ENCODE measurements at places on chromosomes 5 and 9. TPM values are rescaled to one million over a fixed set of nuclear protein-coding genes. Genes with fewer than 3 reads are reported as not detected.
A peak's percentile ranks its signal among the peaks of the same experiment; 100 is the strongest.

DNA sequence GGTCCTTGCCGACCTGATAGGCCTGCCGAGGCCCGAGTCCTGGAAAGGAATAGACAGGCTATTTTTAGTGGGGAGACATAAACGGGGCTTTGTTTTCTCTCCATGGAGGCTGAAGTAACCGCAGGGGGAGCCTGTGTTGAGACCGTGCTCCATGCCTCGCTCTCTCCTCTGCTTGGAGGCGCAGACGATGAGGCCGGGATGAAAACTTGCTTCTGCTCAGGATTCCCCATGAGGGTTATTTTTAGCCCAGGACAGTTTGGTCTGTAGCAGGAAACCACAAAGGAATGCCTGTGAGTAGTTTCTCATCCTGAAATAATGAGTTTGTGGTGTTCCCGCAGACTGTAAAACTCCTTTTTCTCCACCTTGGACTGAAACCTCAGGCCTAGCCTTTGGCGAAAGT lies 81.9 kb upstream of the RARS1 start:
- no peak for DNase-seq

GRCh38 chr5:32504989-32505596 lies 60.6 kb upstream of the ZFR start:
- peak; percentile 48 for DNase-seq

- DNase-seq: no peak
Measured at GRCh38 chr5:169106911-169107706, 193.8 kb downstream of the SLIT3 start.

- DNase-seq: no peak
Measured at GRCh38 chr5:145543968-145544367, 291.2 kb downstream of the PRELID2 start.

GRCh38 chr9:122226758-122227574 lies 1.8 kb downstream of the LHX6 start:
- no peak for DNase-seq

GRCh38 chr9:17219261-17219660 lies 84.4 kb downstream of the CNTLN start:
- no peak for DNase-seq

Gene IL9
- not detected for total RNA-seq

- no peak for DNase-seq
Measured at GRCh38 chr5:176660530-176660859, 13.2 kb downstream of the TSPAN17 start.

Gene GPR150
- 0.10 TPM for total RNA-seq

DNA sequence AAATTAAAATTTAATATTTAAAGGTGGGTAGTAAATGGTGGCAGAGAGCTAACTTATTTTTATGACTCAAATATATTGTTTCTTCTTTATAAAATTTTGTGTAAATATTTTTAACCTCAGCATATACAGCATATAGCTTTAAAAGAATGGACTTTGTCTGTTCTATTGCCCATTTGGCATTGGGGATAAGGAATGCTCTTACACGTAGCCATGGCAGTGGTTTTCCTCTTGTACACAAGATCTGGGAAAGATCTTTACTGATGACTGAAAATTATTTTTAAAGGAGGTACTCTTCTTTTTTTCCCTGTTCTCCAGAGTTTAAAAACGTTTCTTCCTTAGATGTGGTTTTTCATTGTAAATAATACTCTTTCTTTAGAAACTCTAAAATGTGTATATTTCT lies 75.0 kb downstream of the PBX3 start:
- DNase-seq: no peak

GRCh38 chr5:10291692-10292339 lies 15.9 kb downstream of the CMBL start:
- no peak for DNase-seq

DNA sequence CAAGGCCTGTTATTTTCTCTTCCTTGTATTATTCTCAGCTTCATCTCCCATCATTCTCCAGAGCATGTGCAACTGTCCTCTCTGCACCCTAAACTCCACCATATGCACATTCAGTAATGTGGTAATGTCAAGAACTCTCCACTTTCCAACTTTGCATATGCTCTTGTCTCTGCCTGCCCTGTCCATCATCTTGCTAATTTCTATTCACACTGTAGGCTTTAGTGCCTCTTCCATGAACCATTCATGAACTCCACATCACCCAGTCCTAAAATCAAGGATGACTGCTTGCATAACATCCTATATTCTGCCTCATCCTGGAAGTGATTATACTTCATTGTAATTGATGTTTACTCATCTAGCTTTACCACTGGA lies 354.8 kb downstream of the PDE4D start:
- no peak for DNase-seq

- peak; percentile 31 for DNase-seq
Measured at GRCh38 chr5:112434641-112435040, 15.6 kb upstream of the EPB41L4A start.

- DNase-seq: peak; percentile 90
Measured at GRCh38 chr5:141650851-141651727, at the start of gene FCHSD1. FCHSD1 (minus strand) TSS chr5:141651418; CDS start chr5:141651368, 50 bp downstream.

GRCh38 chr9:124270504-124271335 lies 13.0 kb downstream of the NEK6 start:
- DNase-seq: peak; percentile 73

DNA sequence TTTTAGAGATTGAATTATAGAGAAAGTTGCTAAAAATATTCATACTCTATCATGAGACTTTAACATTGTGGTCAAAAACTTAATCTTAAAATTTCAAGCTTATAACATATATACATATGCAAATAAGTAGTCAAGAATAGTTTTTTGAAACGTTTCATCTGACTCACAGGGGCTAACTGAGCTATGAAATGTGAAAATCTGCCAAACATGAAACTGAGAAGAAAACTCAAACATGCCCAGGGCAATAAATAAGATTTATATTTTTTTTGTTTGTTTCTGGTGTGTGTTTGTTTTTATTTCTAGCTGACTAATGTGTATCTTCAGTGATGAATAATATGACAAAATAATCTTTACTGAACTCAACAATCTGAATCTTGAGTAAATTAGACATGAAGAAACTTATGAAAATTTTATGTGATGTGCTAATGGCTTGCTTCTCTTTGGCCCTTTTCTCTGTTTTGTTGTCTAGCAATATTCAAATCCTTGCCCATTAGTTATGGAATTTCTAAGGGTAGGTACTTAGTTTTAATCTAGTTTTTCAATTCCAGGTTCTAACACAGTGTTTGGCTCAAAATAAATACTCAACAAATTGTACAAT lies 99.9 kb downstream of the FAM174A start:
- no peak for DNase-seq

GRCh38 chr9:93096131-93096802 lies at the start of gene CARD19:
CARD19 (plus strand) TSS chr9:93096217; CDS start chr9:93096346, 129 bp downstream.
- peak; percentile 64 for DNase-seq

Gene OR1J2
- not detected for total RNA-seq

Gene PCA3
- not detected for total RNA-seq

Gene ZNG1C
- 14.2 TPM for total RNA-seq

- no peak for DNase-seq
Measured at GRCh38 chr9:2166203-2166602, 151.1 kb downstream of the SMARCA2 start.

DNA sequence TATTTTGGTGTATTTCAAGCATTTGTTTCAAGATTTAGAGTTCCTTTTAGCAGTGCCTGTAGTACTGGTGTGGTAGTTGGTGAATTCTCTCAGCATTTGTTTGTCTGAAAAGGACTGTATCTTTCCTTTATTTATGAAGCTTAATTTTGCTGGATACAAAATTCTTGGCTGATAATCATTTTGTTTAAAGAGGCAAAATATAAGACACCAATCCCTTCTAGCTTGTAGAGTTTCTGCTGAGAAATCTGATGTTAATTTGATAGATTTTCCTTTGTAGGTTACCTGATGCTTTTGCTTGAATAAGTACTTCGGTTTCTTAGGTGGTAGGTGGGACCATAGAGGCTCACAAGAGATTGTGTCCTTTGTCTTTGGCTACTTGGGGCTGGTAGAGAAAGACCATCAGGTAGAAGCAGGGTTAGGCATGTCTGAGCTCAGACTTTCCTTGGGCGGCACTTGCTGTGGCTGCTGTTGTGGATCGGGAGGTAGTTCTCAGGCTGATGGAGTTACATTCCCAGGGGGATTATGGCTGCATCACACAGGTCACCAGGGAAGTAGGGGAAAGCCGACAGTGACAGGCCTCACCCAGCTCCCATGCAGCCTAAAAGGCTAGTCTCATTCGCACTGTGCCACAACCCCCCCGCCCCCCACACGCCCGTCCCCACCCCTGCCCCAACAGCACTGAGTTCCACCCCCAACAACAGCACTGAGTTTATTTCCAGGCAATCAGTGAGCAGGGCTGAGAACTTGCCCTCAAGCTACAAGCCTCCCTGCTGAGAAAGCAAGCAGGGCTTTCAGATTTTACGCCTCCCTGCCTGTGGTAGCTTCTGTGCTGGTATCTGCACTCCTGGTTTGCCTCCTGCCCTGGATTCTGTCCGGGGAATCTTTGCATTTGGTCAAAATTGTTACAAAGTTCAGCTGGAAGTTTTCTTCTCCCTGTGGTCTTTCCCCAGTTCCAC lies 127.1 kb upstream of the GLRA1 start:
- DNase-seq: no peak

DNA sequence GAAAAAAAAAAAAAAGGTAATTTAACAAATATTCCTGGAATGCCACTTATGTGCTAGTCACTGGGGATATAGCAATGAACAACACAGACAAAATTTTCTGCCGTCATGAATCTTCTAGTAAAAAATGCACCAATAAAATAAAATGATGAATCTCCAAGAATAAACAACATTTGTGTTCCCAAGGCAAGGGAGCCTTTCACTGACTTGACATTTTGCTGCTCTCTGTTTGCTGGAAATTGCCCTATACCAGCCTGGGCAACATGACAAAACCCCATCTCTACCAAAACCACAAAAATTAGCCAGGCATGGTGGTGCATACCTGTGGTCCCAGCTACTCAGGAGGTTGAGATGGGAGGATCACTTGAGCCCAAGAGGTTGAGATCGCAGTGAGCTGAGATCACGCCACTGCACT lies 64.5 kb upstream of the ERBIN start:
- no peak for DNase-seq

Gene TCF7
- 3.3 TPM for total RNA-seq

Gene FOXD4L3
- total RNA-seq: not detected

DNA sequence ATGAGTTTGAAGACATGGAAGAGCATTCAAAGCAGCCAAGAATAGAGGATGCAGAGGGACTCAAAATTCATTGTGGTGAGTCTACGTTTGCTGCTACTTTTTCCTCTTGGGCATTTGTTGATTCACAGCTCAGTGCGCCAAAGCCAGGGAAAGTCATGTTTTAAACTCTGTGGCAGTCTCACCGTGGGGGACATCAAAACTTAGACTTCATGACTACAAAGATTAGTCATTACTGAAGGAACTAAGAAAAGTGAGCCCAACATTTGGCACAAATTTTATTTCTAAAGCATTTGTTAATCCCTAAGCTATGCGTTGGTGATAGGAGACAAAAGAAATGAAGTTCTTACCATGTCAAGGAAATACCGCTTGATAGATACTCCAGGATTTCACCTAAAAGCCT lies 73.7 kb upstream of the MTAP start:
- DNase-seq: no peak

GRCh38 chr5:80382488-80382887 lies 25.4 kb upstream of the ZFYVE16 start:
- no peak for DNase-seq

GRCh38 chr9:115132648-115133047 lies 14.7 kb upstream of the TNC start:
- DNase-seq: peak; percentile 34

DNA sequence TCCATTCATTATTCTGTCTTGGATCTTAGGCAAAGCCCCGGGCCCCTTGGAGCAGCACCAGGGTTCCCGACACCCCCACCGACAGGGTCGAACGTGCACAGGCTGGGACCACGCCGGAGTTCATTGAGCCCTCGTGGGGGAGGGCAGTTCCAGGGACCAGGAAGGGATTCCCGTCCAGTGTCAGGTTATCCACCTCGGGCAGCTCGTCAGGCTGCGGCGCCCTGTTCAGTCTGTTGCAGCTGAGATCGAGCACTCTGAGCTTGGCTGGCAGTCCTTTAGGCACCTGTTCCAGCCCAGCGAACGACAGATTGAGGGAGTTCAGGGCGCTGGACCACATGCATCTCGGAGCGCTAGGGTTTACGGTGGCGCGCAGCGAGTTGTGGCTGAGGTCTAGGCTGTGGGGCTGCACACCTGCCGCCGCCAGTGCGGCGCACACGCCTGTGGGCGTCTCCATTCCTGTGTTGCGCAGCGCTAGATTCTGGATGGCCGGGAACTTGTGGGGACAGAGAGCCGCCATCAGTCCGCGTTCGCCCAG lies 1.1 kb downstream of the CD14 start:
- DNase-seq: no peak

- no peak for DNase-seq
Measured at GRCh38 chr9:111178331-111179055, 140.2 kb upstream of the LPAR1 start.

Gene ANKRD31
- total RNA-seq: 0.08 TPM
